Activated T-helper 1 cell treated with anti-CD3 and anti-CD28 coated beads, Interleukin-12 subunit alpha, Interleukin-12 subunit beta, Interleukin-2, Interleukin-4 antibody, amounts not matched to agents 30 ng/mL and 10 ng/mL and 1 ng/mL, durations not matched to agents 14 hours and 24 hours and 36 hours (primary cell): ENCODE measurements at places on chromosomes 4 and X. TPM values are rescaled to one million over a fixed set of nuclear protein-coding genes. Genes with fewer than 3 reads are reported as not detected.

- no peak overlapping the region for H3K27ac ChIP-seq
- no peaks in the 10 kb centered on the region for H3K27me3 ChIP-seq
- no peaks in the 10 kb centered on the region for H3K36me3 ChIP-seq
- DNase-seq, result no peak
Observed at GRCh38 chr4:164531336-164531735, 222.6 kb upstream of the SMIM31 start.

- no peaks in the 10 kb centered on the region for H3K27me3 ChIP-seq
- H3K27ac ChIP-seq, result no peak overlapping the region
- no peak for DNase-seq
- H3K36me3 ChIP-seq, result no peaks in the 10 kb centered on the region
Observed at GRCh38 chr4:34850968-34851367, 1393.3 kb downstream of the ARAP2 start.

GRCh38 chr4:74021601-74022000, 16.9 kb downstream of the CXCL3 start:
- H3K36me3 ChIP-seq, result no peaks in the 10 kb centered on the region
- H3K27me3 ChIP-seq, result peaks cover 2% of the 10 kb centered on the region
- DNase-seq, result no peak
- H3K4me1 ChIP-seq, result peaks cover 8% of the 10 kb centered on the region
- H3K4me3 ChIP-seq, result no peak overlapping the region

GRCh38 chr4:110130576-110131358, 67.6 kb downstream of the ELOVL6 start:
- DNase-seq, result no peak
- peaks cover 29% of the 10 kb centered on the region for H3K36me3 ChIP-seq
- H3K27ac ChIP-seq, result no peak overlapping the region
- no peaks in the 10 kb centered on the region for H3K27me3 ChIP-seq
- no peak overlapping the region for H3K4me3 ChIP-seq

- H3K36me3 ChIP-seq, result no peaks in the 10 kb centered on the region
- H3K4me3 ChIP-seq, result no peak overlapping the region
Observed at GRCh38 chrX:104284507-104284906, 29.8 kb upstream of the ESX1 start.

- no peaks in the 10 kb centered on the region for H3K36me3 ChIP-seq
- no peaks in the 10 kb centered on the region for H3K4me1 ChIP-seq
- DNase-seq, result no peak
- H3K4me3 ChIP-seq, result no peak overlapping the region
Observed at GRCh38 chr4:86894455-86894854, 2.2 kb upstream of the C4orf36 start.

DNA sequence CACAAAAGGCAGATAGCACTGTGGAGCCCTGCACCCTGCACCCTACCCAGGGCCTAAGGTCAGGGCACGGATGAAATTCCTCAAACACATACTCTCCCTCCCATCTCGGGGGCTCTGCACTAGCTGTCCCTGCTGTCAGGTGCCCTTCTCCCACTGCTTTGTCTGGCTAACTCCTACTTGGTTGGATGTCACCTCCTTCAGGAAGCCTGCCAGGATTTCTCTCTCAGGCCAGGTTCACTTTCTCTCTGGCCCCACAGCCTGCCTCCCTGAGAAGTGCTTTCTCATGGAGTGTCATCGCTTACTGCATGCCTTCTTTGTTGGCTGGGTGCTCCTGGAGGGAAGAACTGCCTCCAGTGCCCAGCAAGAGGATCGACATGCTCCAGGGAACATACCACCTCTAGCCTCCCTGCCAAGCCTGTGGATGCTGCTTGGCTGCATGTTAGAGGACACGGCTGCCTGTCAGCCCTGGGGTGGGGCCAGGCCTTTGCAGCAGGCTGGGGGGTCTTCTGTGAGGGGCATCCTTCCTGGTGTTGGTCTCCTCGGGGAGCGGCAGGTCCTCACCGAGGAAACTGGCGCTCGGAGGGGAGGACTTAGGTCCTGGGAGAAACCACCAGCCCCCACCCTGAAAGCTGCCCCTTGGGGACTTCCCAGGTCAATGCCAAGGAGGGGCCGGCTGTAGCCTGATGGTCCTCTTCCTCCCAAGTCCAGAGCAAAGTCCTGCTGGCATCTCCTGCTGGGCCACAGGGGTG, 15.0 kb downstream of the ABLIM2 start:
- no peaks in the 10 kb centered on the region for H3K36me3 ChIP-seq
- no peak overlapping the region for H3K4me3 ChIP-seq
- peaks cover 10% of the 10 kb centered on the region for H3K27me3 ChIP-seq
- H3K27ac ChIP-seq, result no peak overlapping the region
- no peaks in the 10 kb centered on the region for H3K4me1 ChIP-seq

DNA sequence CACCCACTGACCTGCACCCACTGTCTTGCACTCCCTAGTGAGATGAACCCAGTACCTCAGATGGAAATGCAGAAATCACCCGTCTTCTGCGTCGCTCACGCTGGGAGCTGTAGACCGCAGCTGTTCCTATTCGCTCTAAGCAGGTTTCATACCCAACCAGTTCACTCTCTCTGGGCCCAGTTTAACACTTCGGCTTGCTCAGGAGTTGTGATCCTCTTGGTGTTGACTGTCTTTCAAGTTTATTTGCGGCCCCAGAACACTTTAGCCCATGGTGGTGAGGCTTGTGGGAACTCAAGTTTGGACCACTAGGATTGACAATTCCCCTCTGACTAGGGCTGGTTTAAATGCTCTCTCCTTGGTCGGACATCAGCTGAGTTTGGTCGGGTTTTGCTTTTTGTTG, 147.0 kb downstream of the DACH2 start:
- H3K4me3 ChIP-seq, result no peak overlapping the region
- no peaks in the 10 kb centered on the region for H3K36me3 ChIP-seq
- no peaks in the 10 kb centered on the region for H3K27me3 ChIP-seq
- H3K4me1 ChIP-seq, result no peaks in the 10 kb centered on the region
- no peak overlapping the region for H3K27ac ChIP-seq
- DNase-seq, result no peak

- H3K27ac ChIP-seq, result peak within 1 kb of the TSS; percentile 99
- no peaks in the 10 kb centered on the region for H3K27me3 ChIP-seq
- peaks cover 49% of the 10 kb centered on the region for H3K36me3 ChIP-seq
- DNase-seq, result peak; percentile 93
- H3K4me3 ChIP-seq, result peak within 1 kb of the TSS; percentile 99
Observed at GRCh38 chr4:39458505-39459300, at the start of the genes LIAS and RPL9. LIAS (plus strand) TSS chr4:39459056; CDS start chr4:39459118, 62 bp downstream. RPL9 (minus strand) TSS chr4:39458922; CDS start chr4:39458439, 483 bp downstream.

DNA sequence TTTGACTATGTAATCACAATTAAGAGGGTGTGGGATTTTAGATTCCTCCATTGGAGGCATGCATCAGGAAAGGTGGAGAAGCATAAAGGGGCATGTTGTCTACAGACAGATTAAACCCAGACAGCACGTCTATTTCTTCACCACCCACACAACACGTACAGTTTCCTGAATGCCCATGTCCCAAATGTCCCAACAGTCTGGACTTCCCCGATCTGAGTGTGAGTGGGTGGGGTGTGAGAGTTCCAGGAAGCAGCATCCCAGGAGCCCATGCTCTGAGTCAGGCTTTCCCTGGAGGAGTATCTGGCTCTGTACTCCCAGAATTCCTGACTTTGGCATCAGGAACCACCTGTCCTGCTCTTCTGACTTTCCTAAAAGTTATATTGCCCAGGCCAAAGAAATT, 30.8 kb upstream of the NDP start:
- H3K36me3 ChIP-seq, result no peaks in the 10 kb centered on the region
- DNase-seq, result no peak
- H3K27me3 ChIP-seq, result no peaks in the 10 kb centered on the region
- no peaks in the 10 kb centered on the region for H3K4me1 ChIP-seq
- H3K4me3 ChIP-seq, result no peak overlapping the region
- H3K27ac ChIP-seq, result no peak overlapping the region

The GAGE12J gene
- total RNA-seq, result not detected in 2 replicates

The CHIC2 gene
- total RNA-seq, result 19.1 and 20.3 TPM in 2 replicates

The UCHL1 gene
- total RNA-seq, result 0.23 and 0.44 TPM in 2 replicates

The SH3RF1 gene
- total RNA-seq, result 0.49 and 0.69 TPM in 2 replicates

The ASB11 gene
- not detected in 2 replicates for total RNA-seq

The SPIN4 gene
- 4.4 and 4.5 TPM in 2 replicates for total RNA-seq

The NXT2 gene
- total RNA-seq, result 10.3 and 11.8 TPM in 2 replicates

The CPXCR1 gene
- not detected in 2 replicates for total RNA-seq
